Naive thymus-derived CD4-positive, alpha-beta T cell (primary cell): ENCODE measurements at places on chromosomes 1 and 21. TPM values are rescaled to one million over a fixed set of nuclear protein-coding genes. Genes with fewer than 3 reads are reported as not detected.

GRCh38 chr21:37986751-37987399, 70.6 kb upstream of the KCNJ6 start:
- no peak overlapping the region for H3K27ac ChIP-seq
- no peaks in the 10 kb centered on the region for H3K27me3 ChIP-seq
- DNase-seq: no peak
- no peaks in the 10 kb centered on the region for H3K4me1 ChIP-seq

GRCh38 chr1:33387625-33388024, 43.3 kb downstream of the PHC2 start:
- H3K4me1 ChIP-seq: no peaks in the 10 kb centered on the region
- H3K36me3 ChIP-seq: no peaks in the 10 kb centered on the region
- no peak overlapping the region for H3K27ac ChIP-seq
- no peak for DNase-seq
- no peaks in the 10 kb centered on the region for H3K27me3 ChIP-seq

DNA sequence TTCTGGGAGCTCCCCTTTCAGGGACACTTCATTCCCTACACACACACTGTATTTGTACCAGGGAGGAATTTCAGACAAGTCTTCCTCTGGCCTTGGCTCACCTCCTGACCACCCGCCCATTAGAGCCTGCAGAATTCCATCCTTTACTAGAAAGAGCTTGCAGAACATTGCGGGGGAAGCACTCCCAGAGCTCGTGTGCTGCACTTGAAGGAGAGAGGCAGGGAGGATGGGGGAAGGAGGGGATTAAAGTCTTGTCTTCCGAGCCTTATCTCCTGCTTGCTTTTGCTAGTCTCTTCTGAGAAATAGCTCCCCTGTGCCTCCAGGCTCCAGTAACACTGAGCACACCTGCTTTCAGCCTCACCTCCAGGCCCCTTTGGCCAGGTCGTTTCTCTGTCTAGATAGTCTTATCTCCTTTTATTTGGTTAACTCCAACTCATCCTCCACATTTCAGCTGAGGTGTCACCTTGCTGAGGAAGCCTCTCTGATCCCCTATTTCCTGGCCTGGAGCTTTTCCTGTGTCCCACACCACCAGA, 62.0 kb downstream of the PCNX2 start:
- H3K36me3 ChIP-seq: peaks cover 7% of the 10 kb centered on the region
- no peak overlapping the region for H3K27ac ChIP-seq
- no peaks in the 10 kb centered on the region for H3K27me3 ChIP-seq
- DNase-seq: no peak
- no peak overlapping the region for H3K4me3 ChIP-seq

- no peak overlapping the region for H3K27ac ChIP-seq
- no peak overlapping the region for H3K4me3 ChIP-seq
- no peaks in the 10 kb centered on the region for H3K27me3 ChIP-seq
- no peak for DNase-seq
- H3K36me3 ChIP-seq: no peaks in the 10 kb centered on the region
- H3K4me1 ChIP-seq: no peaks in the 10 kb centered on the region
Measured at GRCh38 chr1:38285807-38286530, 239.4 kb upstream of the POU3F1 start.

- no peak for DNase-seq
- no peaks in the 10 kb centered on the region for H3K27me3 ChIP-seq
- H3K4me1 ChIP-seq: peaks cover 39% of the 10 kb centered on the region
- H3K27ac ChIP-seq: peak overlapping the region; percentile 57
Measured at GRCh38 chr1:30738040-30738714, 14.8 kb upstream of the MATN1 start.

- no peak overlapping the region for H3K27ac ChIP-seq
- no peaks in the 10 kb centered on the region for H3K4me1 ChIP-seq
- no peaks in the 10 kb centered on the region for H3K27me3 ChIP-seq
- H3K4me3 ChIP-seq: no peak overlapping the region
- DNase-seq: peak; percentile 30
Measured at GRCh38 chr1:109199710-109200109, 14.0 kb upstream of the SARS1 start.

GRCh38 chr1:65278376-65279069, 30.8 kb upstream of the DNAJC6 start:
- H3K4me1 ChIP-seq: no peaks in the 10 kb centered on the region
- DNase-seq: no peak
- no peak overlapping the region for H3K27ac ChIP-seq
- no peak overlapping the region for H3K4me3 ChIP-seq

DNA sequence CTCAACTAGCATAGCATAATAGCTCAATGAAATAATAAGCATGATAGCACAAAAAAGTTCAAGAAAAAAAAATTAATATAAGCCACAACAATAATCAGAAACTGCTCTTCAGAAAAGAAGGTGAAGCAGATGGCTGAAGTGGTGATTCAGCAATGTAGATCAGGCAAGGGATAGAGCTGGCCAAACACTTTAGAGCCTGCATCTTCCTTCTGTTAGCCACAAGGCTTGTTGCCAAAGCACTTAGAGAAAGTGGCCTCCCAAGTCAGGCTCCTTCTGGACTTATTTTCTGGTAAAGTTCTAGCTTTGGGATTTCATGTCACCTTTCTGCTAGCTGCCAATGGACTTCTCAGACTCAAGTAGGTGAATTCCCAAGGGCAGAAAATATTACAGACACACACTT, 60.3 kb upstream of the C1orf87 start:
- no peaks in the 10 kb centered on the region for H3K36me3 ChIP-seq
- H3K27me3 ChIP-seq: no peaks in the 10 kb centered on the region
- H3K27ac ChIP-seq: no peak overlapping the region
- H3K4me1 ChIP-seq: no peaks in the 10 kb centered on the region

DNA sequence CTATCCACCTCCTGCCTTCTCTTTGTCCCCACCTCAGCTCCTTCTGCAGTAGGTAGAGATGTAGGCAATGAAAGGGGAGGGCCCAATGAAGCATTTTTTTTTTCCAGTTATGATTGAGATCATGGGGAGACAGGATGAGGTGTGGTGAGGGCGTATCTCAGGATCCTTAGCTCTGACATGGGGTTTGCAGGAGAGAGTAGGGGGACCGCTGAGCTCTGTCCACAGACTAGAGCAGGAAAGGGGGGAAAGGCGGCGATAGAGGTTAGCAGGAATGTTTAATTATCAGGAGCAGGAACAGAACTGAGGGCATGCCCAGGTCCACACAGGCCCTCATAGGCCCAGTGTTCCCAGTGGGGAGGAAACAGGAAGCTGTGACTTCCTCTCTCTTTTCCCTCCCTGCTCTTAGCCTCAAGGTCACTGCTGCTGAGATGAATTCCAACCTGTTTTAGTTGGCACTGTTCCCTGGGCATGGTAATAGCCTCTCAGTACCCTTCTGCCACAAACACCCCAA, 901 bp upstream of the RXFP4 start:
- peak overlapping the region; percentile 53 for H3K27ac ChIP-seq
- H3K27me3 ChIP-seq: no peaks in the 10 kb centered on the region
- no peak overlapping the region for H3K4me3 ChIP-seq
- no peak for DNase-seq

DNA sequence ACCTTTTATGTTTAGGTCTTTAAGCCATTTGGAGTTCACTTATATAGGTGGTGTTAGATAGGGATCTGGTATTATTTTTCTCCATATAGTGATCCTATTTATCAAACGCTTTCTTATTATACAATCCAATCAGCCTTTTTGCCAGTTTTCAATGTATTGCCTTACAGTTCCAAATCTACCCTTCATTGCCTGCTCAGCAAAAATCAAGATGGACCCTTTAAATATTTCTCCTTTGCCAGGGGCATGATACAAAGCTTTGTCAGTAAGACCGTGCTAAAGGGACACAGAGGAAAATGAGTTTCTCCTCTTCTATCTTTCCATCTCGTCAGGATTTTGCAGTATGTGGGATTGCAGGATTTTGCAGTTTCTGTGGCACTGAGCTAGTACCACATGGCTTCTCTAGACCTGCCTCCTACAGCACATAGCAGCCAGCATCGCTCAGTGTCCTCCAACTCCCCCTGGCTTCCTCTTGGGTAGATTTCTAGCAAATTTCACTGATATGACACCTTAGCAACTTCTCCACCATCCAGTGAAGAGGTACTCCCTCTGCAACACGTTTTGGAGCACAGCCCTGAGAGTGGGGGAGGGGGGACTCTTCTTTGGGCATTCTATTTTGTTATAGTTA, 22.5 kb upstream of the CAP1 start:
- H3K4me3 ChIP-seq: no peak overlapping the region
- no peaks in the 10 kb centered on the region for H3K4me1 ChIP-seq
- no peaks in the 10 kb centered on the region for H3K36me3 ChIP-seq
- no peaks in the 10 kb centered on the region for H3K27me3 ChIP-seq
- DNase-seq: no peak

GRCh38 chr1:194043984-194044755, 857.8 kb upstream of the B3GALT2 start:
- no peak overlapping the region for H3K4me3 ChIP-seq
- H3K36me3 ChIP-seq: no peaks in the 10 kb centered on the region
- no peak for DNase-seq
- H3K27me3 ChIP-seq: no peaks in the 10 kb centered on the region
- peak overlapping the region; percentile 2 for H3K27ac ChIP-seq
- peaks cover 21% of the 10 kb centered on the region for H3K4me1 ChIP-seq

DNA sequence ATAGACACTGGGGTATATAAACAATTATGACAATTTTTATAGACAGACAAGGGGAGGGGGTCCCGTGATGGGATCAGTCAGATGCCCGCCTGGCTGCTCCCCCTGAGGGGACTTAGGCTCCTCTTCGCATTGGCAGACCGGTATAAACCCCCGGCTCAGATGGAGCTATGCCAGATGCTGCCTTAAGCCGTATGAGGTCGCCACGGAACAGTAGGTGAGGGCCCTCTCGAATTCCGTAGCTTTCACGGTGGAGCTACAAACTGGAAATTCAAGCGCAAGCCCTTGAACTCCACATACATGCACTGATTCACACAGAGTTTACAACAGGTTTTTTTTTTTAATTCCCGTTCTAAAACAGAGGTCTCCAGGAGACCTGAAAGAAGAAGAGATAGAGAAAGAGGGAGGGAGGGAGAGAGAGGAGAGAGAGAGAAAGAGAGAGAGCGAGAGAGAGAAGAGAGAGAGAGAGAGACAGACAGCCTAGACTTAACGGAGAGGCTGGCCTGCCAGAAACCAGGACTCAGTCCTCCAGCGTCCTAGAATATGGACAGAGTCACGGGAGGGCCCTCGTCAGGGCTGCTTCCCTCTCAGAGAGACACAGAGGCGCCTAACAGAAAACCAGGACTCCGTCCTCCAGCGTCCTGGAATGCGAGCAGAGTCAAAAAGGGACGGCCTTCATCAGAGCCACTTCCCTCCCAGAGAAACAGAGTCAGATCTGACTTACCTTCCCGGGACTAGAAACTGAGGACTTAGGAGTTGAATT, 24.4 kb upstream of the TMEM54 start:
- H3K4me3 ChIP-seq: no peak overlapping the region
- H3K4me1 ChIP-seq: no peaks in the 10 kb centered on the region
- DNase-seq: peak; percentile 20
- H3K27me3 ChIP-seq: peaks cover 5% of the 10 kb centered on the region
- H3K36me3 ChIP-seq: no peaks in the 10 kb centered on the region

GRCh38 chr1:236018885-236019453, 45.9 kb downstream of the NID1 start:
- no peak overlapping the region for H3K27ac ChIP-seq
- H3K27me3 ChIP-seq: no peaks in the 10 kb centered on the region
- DNase-seq: no peak
- no peaks in the 10 kb centered on the region for H3K36me3 ChIP-seq
- no peak overlapping the region for H3K4me3 ChIP-seq

DNA sequence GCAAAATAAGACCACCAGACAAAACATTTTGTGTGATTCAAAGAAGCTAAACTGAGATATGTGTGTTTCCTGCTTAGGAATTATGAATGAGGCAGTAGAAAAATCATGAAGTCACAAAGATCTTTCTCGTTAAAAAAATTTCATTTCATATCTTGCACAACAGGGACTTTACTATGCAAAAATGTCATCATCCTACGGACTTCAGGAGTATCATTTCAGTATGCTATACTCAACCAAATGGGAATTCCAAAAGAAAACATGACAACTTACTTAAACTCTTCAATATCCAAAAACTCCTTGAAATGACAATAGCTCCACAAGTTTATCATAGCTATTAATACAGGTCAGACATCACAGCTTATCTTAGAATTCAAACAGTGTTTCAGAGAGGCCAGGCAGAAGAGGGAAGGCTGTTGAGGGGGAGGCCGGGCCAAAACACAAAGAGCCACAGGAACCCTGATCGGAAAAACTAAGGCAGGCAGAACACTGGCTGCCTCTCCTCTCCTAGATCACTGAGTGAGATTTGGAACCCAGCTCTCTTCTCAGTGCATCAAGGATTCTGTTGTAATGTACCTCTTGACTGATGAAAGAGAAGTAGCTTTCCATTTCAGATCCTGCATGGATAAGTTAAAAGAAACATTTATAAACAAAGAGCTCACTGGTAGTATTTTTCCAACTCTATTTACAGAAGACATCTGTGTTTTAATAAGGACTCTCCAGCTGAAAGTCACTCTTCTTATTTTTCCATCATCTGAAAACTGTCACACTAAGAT, 66.9 kb downstream of the TESK2 start:
- H3K27ac ChIP-seq: no peak overlapping the region
- H3K4me1 ChIP-seq: no peaks in the 10 kb centered on the region
- no peaks in the 10 kb centered on the region for H3K36me3 ChIP-seq
- no peak for DNase-seq

- H3K27ac ChIP-seq: no peak overlapping the region
- DNase-seq: no peak
- H3K4me1 ChIP-seq: no peaks in the 10 kb centered on the region
- no peaks in the 10 kb centered on the region for H3K36me3 ChIP-seq
Measured at GRCh38 chr1:238191170-238191569, 300.4 kb upstream of the ZP4 start.

GRCh38 chr1:54602554-54602953, 20.8 kb downstream of the FAM151A start:
- no peaks in the 10 kb centered on the region for H3K36me3 ChIP-seq
- no peak overlapping the region for H3K4me3 ChIP-seq
- no peaks in the 10 kb centered on the region for H3K27me3 ChIP-seq
- no peak overlapping the region for H3K27ac ChIP-seq
- DNase-seq: no peak

DNA sequence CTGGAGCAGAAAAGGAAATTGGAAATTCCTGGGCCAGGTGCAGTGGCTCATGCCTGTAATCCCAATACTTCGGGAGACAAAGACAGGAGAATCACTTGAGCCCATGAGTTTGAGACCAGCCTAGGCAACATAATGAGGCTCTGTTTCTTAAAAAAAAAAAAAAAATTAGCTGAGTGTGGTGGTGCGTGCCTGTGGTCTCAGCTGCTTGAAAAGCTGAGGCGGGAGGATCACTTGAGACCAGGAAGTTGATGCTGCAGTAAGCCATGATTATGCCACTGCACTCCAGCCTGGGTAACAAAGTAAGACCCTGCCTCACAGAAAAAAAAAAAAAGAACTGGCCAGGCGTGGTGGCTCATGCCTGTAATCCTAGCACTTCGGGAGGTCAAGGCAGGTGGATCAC, 56.7 kb downstream of the SRSF11 start:
- no peak overlapping the region for H3K27ac ChIP-seq
- no peak overlapping the region for H3K4me3 ChIP-seq
- H3K27me3 ChIP-seq: no peaks in the 10 kb centered on the region
- no peak for DNase-seq

The HYI gene
- polyA plus RNA-seq: 4.4 TPM

The GJA8 gene
- not detected for polyA plus RNA-seq

The SH2D2A gene
- 15.7 TPM for polyA plus RNA-seq

The TSHB gene
- not detected for polyA plus RNA-seq

The KCNJ6 gene
- 0.01 TPM for polyA plus RNA-seq

The SPATA21 gene
- polyA plus RNA-seq: not detected
